Aorta (tissue), 5 donors: ENCODE measurements at places on chromosomes 4 and X. TPM values are rescaled to one million over a fixed set of nuclear protein-coding genes. Genes with fewer than 3 reads are reported as not detected.

The DCUN1D4 gene
- polyA plus RNA-seq: 19.7 TPM

The DCK gene
- 21.0 TPM for polyA plus RNA-seq

The ANKRD37 gene
- 18.9 TPM for polyA plus RNA-seq

The GYPE gene
- 3.4 TPM for polyA plus RNA-seq

The MAGED4B gene
- 12.5 TPM for polyA plus RNA-seq

The CSAG1 gene
- polyA plus RNA-seq: not detected

The RENBP gene
- 14.5 TPM for polyA plus RNA-seq
